ENCODE measurements at places on chromosomes 1 and 21. TPM values are rescaled to one million over a fixed set of nuclear protein-coding genes. Genes with fewer than 3 reads are reported as not detected.

DNA sequence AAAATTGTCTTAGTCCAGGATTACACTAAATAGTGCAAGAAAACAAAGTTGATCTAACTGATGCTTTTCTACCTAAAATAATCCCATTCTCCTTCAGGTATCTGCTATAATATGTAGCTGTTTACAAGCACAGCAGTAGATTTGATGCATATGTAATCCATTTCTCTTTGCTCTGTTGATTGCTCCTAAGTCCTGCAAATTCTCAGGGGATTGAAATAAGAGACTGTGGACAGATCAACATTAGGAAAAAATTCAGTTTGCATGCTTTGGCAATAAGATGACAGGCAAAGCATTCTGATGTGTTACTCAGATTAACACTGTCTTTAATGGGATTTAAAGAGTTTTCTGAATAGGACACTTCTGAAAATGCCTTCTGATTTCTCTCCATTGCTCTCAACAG, 34.7 kb downstream of the RNF11 start:
- no peak for DNase-seq

TMEM51 gene
- 31.0 TPM for total RNA-seq

DNA sequence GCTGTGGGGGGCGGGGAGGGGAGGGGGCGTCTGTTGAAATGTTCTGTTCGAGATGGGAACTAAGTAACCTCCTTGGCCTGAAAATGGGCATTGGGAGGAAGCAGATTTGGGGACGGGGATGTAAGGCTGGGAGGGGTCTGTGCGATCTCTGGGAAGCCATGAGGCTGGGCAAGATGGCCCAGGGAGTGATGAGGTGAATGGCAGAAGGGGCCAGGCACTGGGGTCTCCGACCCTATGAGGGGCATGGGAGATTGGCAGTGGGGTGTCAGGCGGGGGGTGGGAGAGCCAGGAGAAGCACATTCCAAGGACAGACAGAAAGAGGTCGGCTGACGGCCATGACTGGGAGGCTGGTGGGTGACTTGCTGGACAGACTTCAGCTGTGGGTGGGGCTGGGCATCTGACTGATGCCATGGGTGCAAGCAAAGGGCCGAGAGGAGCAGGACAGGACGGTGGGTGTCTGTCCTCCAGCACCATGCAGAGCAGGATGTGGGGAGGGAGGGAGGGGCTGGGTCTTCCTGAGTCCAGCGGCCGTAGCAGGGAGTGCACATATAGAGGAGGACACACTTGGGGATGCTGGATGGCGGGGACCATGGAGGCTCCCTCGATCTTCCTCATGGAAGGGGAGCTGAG, 30.0 kb upstream of the COL18A1 start:
- no peak for DNase-seq

DNA sequence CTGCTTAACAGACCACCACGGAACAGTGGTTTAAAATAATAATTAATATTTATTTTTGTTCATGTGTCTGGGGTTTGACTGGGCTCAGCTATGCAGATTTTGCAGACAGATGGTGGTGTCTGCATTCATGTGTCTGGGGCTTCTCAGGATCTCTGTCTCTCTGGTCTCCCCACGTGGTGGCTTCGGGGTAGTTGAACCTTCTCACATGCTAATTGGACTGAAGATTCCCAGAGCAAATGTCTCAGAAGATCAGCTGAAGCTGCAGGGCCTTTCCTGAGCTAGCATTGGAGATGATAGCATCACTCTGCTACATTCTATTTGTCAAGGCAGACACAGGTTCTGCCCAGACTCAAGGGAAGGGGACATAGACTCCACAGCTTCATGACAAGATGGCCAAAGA, 109.1 kb upstream of the DNAH14 start:
- no peak for DNase-seq

DNA sequence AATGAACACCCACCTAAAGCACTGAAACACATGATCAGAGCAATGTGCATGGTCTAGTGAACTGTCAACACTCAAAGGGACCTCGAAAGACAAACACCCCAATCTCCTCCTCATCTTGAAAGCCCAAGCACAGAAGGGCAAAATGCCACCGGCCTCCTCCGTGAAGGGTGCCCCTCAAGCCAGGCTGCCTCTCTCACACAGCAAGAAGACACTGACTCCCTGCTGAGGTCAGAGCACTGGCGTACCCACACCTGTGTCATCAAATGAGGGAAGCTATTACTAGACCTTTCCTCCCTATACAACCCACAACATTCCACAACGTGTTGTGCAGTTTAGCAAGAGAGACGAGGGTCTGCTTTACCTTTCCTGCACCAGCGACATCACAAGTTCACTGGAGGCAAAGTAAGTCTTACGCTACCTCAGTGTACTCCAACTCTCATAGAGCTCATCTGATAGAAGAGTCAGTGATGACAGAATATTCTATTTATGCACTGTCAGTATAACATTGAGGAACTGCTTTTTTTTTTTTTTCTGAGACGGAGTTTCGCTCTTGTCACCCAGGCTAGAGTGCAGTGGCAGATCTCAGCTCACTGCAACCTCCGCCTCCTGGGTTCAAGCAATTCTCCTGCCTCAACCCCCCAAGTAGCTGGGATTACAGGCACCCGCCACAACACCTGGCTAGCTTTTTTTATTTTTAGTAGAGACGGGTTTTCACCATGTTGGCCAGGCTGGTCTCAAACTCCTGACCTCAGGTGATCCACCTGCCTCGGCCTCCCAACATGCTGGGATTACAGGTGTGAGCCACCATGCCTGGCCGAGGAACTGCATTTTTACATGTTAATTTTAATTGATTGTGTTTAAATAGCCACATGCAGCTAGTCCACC, 3.3 kb downstream of the SH3BP5L start:
- peak; percentile 13 for DNase-seq

DNA sequence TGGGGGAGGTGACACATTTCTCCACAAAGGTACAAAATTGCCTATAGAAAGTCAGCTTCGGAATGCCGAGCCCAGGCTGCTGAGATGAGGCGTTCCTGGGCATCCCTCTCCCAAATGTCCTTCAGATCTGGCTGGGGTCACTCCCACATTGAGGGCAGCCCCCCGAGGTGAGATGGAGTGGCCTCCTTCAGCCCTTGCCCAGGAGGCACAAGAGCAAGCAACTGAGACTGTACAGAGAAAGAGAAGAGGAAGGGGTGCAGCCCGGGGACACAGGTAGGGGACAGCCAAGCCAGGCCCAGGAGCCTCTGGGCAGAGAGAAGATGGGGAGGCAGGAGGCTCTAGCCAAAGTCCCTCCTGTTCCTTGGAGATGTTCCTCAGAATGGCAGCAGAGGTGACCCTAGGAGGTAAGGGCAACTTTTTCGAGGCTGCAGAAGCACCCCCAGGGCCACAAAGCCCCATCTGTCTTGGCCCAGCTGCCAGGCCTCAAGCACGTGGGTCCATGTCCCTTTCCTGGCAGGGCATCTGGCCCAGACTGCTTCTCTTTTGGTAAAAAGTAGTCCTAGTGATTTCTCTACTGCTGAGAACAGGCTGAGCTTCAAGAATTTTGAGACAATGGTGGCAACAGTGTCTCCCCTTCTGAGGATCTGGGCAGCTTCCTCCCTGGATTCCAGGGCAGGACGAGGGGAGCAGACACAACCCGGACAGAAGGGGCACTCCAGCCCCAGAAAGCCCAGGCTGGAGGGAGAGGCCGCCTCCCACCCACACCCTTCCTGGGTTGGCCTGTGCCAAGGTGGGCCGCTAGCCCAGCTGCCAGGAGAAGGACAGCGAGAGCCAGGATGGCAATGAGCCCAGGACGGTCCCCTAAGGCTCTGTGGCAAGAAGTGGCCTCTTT, 68.0 kb downstream of the LRRN2 start:
- no peak for DNase-seq

All from Peyer's patch (tissue), 4 donors.